ENCODE measurements at places on chromosomes 2 and 18.
A peak's percentile ranks its signal among the peaks of the same experiment; 100 is the strongest.

DNA sequence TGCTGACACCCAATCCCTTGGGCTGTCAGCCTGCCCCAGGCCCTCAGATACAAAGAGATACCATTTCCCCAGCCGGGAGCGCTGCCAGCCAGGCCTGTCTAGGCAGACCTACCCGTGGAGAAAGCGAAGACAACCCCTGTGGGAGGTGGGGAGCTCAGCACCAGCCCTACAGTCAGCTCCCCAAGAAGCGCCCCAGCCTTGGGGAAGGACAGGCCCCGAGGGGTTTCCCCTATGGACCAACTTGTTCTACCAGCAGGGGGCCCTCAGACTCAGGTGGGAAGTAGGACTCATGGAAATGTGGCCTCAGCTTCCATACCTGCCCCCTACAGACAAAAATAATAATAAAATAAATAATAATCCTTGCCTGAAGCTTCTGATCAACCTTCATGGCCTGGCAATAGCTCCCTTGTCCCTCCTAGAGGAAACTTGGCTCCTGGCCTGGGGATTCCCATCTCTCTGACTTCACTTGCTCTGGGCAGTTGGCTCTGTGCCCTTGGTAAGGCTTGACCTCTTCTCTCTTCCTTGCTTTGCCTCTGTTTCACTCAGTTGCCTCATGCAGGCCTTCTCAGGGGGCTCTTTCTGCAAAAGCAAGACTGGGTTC, 7.0 kb downstream of the SLC35F6 start:
- DNase-seq = peak; percentile 56

DNA sequence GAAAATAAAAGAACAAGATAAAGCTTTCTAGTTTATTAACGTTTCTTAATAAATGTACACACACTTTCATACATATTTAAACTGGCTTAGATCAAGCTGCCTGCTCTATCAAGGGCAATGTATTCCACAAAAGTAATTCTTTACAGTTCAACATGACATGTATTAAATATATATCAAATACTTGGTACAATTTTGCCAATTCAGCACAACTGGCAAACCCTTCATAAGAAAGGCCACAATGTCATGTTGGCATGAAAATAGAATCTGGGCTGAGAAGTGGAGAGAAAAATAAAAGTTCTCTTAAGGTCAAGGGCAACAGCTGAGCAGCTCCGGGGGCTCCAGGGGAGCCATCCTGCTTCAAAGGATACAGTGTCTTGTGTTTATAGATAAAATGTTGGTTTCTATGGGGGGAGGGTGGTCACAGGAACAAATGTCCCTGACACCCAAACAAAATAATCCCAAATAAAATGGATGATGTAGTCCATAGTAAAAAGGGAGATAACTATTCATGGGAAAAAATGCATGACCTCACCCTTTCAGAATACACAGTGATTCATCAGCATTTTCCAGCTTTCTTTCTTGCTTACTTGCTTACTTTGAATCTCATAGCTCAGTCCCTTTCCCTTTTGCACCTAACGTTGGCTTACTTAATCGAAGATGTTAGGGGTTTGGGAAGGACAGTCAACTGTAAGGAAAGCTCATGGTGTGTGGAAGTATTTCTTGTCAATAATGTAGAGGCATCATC, 494.9 kb downstream of the NYAP2 start:
- DNase-seq = no peak

- DNase-seq = no peak
Observed at GRCh38 chr2:174499371-174499770, 12.5 kb upstream of the GPR155 start.

DNA sequence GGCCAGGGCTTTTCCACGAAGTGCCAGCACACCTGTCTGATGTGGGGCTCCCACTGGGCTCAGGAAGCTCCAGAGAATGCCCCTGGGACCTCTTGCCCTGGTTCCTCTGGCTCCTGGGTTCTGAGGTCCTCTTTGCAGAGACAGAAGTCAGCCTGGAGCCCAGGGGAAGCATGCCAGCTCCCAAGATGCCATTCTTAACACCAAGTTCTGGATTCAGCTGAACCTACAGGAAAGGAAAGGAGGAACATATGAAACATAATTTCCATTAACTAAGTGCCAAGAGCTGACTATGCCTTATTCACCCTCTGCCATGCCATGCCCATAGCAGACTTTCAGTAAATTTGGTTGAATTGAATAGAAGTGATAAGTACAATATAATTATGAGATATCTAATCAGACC, 21.9 kb downstream of the FAM124B start:
- DNase-seq = no peak

- peak; percentile 8 for DNase-seq
Observed at GRCh38 chr18:22559414-22560274, 141.9 kb upstream of the CTAGE1 start.

DNA sequence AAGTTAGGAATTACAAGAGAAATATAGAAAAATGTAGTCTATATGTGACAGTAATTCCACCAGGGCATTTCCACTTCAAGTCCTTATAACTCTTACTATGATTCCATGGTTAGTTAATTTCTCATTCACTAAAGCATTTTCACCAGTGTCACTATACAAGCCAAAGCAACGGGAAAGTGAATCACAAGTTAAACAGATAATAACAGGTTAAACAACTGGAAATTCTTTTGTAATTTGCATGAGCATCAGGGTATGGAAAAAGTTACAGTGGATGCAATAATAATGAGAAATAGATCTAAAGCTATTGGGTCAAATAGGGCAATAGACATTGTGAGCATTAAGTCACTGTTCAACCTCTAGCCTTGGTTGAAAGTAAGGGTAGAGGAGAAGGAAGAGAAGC, 88.9 kb upstream of the ST6GAL2 start:
- DNase-seq = no peak

DNA sequence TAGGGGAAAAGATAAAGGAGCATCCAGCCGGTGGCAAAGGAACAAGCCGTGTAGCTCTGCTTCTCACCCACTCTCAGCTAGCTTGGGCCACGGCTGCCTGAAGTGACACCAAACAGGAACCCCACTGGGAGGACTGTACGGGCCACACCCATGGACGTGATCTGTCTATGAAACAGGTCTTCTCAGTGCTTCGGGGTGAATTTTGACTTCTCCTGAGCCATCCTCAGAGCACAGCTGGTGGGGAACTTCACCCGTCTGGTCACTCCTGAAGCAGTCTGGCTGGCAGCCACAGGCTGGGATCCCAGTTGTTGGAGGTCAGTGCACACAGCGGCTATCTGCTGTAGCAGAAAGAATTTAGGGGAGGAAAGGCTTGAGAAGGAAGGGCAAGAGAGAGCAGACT, 223.8 kb downstream of the FAM210A start:
- DNase-seq = no peak

DNA sequence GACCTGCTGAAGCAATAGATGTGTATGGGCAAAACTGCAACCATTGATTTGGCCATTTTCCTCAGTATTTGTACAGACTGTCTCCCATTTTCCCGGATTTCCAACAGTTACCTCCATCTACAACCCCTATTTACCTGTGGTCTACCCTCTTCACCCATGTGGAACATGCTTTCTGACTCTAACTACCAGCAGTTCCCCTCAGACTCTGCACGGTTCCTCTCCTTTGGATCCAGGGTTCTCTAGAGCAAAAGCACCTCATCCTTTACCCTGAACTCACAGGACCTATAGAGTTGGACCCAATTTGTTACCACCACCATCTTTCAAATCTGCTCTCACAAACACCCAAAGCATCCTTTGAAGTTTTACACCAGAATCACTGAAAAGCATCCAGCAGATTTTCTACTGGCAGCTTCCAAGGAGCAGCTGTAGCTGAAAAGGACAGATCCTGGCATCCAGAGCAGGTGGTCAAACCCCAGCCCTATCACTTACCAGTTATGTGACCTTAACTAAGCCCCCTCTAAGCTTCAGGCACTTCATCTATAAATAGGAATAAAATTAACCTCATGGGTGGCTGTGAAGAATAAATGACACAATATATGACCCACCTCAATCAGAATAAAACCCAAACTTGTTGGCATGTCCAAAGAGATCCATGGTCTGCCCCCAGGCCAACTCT, 15.3 kb downstream of the CYTIP start:
- DNase-seq = no peak

DNA sequence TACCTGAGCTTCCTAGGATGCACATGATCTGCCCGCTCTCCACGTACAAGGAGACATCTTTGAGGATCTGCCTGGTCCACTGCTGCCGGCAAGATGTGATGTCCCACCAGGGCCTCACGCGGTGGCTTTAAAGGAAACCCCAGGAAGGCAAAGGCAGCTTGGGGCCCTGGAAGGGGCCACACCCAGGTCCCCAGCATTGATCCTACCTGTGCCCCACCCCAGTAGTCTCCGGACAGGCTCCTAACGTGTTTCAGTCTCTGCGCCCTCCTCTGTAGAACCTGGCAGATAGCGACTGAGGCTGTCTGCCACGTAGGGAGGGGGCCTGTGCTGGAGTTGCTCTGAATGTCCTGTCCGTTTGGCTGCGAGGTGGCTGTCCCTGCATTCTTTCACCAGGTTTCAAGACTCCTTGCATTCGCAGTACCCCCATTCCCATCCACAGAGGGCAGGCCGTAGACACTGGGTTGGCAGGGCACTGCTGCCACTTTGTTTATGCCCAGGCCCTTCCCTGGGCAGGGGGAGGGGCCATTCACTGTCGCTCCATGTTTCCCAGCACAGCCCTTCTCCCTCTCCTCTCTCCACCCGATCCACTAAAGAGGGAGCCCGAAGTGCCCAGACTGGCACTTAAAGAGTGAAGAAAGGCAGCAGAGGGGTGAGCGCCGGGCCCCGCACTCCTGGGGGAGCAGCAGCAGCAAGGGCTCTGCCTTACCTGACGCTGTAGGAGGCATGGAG, 644 bp downstream of the ABCG5 start:
- DNase-seq = no peak

GRCh38 chr2:166882851-166883250, 5.4 kb upstream of the XIRP2 start:
- no peak for DNase-seq

GRCh38 chr2:19673213-19673791, 228.5 kb downstream of the TTC32 start:
- no peak for DNase-seq

DNA sequence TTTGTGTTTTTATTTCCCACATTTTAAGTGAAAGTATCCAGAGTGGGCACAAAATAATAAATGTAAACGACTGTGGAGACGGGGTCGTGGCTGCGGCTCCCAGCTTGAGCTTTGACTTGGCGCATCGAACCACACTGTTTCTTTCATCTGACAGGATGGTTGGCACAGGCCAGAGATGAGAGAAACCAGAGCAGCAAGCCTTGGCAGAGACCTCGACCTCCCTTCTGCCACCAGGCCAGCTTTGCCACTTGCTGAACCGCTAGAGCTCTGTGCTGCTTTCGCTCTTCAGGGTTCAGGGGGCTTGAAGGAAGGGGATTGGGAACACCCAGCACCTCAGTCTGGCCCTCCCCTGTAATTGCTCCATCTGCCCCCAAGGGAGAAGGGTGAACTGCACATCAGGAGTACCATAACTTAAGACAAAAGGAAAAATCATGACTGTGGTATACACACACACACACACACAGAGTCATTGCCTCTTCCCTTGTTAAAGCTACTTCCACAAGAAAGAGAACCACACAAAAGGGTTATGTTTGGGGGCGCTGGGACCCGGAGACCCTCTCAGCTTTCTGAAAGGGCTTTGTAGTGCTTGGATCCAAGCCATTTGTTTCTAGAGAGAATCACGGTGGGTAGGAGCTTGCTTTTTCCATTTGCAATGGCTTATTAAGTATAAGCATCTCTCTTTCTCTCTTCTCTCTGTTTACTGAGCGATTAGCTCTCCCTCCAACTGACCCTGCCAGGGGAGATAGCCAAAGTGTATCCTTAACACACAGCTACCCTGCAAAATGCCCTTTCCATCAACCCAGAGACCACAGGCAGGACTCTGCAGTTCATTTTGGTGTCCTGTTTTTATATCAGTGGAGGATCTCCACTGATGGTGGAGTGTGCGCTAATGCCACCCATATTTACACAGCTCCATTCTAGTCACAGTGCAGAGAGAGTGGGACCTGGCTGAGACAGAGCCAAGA, 23.0 kb downstream of the POU3F3 start:
- DNase-seq = no peak

GRCh38 chr2:1750933-1751766, 6.8 kb upstream of the PXDN start:
- peak; percentile 66 for DNase-seq

GRCh38 chr2:53150146-53150545, 617.5 kb upstream of the CHAC2 start:
- no peak for DNase-seq

DNA sequence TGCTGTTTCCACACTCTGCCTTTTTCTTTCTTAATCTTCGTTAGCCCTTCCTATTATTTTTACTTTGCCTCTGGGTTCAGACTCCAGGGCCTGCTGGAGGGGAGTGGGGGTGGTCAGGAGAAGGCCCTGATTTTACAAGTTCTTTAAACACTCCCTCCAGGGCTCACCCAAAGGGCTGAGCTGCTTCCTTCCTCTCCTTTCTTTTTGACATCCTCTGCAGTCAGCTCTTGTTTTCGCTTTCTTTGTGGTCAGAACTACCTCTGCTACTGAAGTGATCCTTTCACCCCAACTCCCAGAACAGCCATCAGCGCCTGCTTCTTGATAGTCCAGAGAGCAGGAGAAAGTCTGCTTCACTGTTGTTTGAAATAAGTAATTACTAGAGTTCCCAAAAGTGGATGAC, 925.7 kb downstream of the EPHA4 start:
- no peak for DNase-seq

DNA sequence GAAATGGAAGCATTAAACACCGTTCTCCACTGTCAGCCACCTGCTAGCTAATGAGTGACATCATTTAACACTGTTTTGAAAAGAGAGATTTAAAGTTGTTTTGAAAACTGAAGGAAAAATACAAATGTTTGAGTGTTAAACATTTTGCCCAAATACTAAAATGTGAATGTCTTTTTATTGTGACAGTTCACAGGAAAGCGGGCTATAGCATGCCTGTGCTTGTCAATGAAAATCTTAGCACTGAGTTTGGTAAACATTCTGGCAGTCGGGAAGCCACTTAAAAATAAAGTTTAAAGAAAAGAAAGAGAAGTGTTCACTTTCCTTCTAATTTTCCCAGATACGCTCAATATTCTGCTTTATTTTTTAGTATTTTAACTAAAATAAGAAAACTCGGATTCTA, 40.3 kb upstream of the SMIM21 start:
- DNase-seq = no peak

- peak; percentile 51 for DNase-seq
Observed at GRCh38 chr2:105888625-105889024, 143.9 kb downstream of the NCK2 start.

DNA sequence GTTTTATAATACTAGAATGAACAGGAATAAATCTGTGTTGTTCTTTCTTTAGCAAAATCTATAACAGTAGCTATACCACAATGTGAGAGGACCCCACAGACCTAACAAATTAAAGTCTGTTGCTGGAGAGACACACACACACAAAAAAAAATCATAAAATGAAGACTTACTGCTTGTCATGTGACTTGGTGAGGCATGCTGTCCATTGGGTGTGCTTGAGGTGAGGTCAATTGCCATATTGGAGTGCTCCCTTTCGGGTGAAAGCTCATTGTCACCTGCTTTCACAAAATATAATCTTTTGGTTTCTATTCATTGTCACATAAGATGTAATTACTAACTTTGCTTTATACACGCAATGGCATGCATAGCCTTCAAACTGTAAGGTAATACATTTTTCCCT, 3.9 kb downstream of the IKZF2 start:
- DNase-seq = no peak

All from stimulated activated CD4-positive, alpha-beta T cell treated with anti-CD3 and anti-CD28 coated beads, Interleukin-15, amount 100 ng/mL, for 24 hours (primary cell).